ENCODE measurements at places on chromosomes 4 and X.
A peak's percentile ranks its signal among the peaks of the same experiment; 100 is the strongest.

DNA sequence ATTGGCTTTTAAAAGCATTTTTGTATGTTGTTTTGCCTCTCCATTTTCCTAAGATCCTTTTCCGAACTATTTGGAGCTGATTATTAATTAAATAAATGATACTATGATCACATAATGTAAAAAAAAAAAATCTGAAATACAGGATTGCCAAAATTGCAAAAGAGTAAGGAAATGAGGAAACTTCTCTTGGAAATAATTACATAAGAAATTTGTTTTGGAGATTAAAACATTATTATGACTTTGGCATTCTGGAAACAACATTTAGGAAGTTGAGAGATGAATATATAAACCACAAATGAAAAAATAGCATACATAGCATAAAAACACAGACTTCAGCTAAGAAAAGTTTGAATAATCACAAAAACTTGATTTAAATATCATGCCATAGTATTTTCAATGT lies 33.5 kb downstream of the PF4 start:
- DNase-seq: no peak

- no peak for DNase-seq
These were observed 24.1 kb upstream of the MTM1 start for GRCh38 chrX:150544222-150544787.

GRCh38 chrX:139924696-139925095 lies 8.2 kb downstream of the ATP11C start:
- no peak for DNase-seq

GRCh38 chr4:38231626-38232025 lies 271.4 kb downstream of the PTTG2 start:
- no peak for DNase-seq

DNA sequence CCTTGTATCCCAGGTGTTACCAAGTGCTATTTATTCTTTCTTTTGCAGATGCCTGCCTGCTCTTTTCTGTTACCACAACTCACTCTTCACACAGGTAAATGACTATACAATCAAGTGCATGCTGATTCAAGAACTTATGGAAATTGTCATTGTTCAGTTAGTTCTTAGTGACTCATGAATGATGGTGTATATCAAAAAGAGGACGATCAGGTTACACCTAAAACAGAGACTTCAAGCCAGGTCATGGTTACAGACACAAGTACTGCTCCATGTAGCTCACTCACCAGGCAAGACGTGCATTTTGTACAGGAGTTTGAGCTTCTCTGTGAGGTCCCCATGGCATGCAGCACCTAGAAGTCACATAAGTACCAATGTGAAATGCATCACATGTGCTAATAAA lies 59.3 kb upstream of the UCP1 start:
- DNase-seq: no peak

- no peak for DNase-seq
These were observed 1.3 kb downstream of the SLC6A8 start for GRCh38 chrX:153688911-153689590.

GRCh38 chr4:56261027-56261426 lies 126.3 kb downstream of the AASDH start:
- no peak for DNase-seq

- no peak for DNase-seq
These were observed 95.2 kb downstream of the GPAT3 start for GRCh38 chr4:83631066-83631465.

DNA sequence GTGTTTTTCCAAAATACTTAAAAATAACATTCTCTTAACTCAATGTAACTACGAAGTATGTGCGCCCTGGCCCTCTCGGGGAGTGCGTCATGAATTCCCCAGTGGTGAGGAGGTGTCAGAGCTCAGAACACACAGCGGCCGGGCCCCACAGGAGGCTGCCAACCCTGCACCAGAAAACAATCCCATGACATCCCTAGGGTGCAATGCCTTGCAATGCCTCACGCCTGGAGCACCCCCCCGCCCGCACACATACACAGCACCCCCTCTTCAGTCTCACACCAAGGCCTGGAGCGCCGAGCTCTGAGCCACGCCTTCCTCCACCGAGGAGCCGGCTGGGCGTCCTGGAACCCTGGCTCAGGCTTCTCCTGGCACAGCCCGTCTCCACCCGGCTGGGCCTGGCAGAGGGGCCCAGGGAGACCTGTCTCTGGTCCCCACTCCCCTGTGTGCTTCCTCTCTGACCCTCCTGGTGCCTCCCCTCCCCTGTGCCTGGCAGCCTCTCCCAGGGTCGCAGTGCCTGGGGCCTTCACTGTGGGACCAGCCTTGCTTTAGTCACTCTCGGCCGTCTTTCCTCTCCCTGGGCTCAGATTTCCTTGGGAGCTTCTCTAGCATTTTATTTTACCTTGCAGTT lies 108.2 kb upstream of the ADRA2C start:
- peak; percentile 92 for DNase-seq

- no peak for DNase-seq
These were observed 328.4 kb upstream of the SPANXN1 start for GRCh38 chrX:144918936-144919335.

All from aorta (tissue), 5 donors.